ENCODE measurements at places on chromosomes 1 and 21.

DNA sequence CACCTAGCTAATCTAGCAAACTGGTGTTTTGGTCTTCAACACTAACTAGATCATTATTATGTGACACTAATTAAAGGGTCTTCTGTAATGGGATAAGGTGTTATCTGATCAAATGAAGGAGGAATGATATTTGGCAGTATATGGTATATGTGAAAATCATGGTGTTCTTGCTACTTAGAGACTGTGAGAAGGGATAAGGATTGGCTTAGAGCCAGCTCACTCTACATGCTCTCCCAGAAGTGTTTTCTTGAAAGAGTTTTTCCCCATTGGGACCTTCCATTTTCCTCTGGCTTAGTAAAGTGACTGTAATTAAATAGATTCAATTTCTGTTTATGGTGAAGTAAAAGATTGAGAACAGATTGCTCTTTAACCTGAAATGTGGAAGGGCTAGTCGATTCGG is 71.2 kb upstream of the RGL1 start:
- DNase-seq: no peak

- DNase-seq: peak; percentile 79
Measured at GRCh38 chr1:234893725-234894630, 234.7 kb downstream of the TOMM20 start.

DNA sequence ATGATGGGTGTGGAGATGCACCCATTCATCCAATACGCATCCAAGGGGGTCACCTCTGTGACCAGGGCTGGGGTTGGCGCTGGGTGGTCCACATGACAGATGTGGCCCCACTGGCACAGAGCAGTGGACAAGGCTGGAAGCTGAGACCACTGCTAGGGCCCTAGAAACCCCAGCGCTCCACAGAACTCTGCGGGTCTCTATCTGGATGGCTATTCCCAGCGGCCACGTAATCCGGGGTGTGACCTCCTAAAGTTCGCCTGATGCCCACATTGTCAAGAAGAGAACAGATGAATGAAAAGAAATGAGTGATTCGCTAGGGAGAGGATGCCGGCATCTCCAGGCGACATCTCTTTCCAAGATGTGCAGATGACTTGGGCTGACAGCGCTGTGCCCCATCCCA is 55.2 kb downstream of the PRDM15 start:
- DNase-seq: no peak

GRCh38 chr1:62530516-62531154 is 66.7 kb upstream of the ANGPTL3 start:
- no peak for DNase-seq

GRCh38 chr1:43842175-43842498 is 91.5 kb upstream of the ARTN start:
- DNase-seq: no peak

DNA sequence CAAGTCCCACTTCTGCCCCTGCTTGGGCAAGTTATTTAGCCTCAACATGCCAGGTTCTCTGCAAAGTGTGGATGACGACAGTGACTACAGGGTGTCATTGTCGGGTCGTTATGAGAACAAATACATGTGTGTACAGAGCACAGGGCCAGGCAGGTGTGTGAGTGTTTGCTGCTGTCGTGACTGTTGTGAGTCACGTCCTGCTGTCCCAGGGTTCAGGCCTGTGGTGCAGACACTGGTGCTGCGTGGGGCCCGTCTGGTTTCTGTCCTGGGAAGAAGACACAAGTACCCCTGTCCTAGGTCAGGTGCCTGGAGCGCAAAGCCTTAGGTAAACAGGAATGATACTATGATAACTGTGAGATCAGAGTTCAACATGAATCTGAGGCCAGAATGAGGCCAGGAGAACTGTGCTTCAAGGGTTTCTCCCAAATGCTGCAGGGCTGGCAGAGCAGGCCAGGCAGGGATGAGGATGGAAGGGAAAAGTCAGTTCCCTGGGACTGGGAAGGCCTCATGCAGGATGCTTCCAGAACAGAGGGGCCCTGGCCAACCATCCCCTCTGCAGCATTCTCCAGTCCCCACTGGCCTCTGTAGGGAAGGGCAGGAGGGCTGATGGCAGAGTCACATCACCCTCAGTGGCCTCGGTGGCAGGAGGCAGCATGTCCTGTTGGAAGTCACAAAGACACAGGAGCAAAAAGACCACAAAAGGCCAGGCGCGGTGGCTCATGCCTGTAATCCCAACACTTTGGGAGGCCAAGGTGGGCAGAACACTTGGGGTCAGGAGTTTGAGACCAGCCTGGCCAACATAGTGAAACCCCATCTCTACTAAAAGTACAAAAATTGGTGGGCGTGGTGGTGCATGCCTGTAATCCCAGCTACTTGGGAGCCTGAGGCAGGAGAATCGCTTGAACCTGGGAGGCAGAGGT is 15.7 kb downstream of the GPR157 start:
- no peak for DNase-seq

DNA sequence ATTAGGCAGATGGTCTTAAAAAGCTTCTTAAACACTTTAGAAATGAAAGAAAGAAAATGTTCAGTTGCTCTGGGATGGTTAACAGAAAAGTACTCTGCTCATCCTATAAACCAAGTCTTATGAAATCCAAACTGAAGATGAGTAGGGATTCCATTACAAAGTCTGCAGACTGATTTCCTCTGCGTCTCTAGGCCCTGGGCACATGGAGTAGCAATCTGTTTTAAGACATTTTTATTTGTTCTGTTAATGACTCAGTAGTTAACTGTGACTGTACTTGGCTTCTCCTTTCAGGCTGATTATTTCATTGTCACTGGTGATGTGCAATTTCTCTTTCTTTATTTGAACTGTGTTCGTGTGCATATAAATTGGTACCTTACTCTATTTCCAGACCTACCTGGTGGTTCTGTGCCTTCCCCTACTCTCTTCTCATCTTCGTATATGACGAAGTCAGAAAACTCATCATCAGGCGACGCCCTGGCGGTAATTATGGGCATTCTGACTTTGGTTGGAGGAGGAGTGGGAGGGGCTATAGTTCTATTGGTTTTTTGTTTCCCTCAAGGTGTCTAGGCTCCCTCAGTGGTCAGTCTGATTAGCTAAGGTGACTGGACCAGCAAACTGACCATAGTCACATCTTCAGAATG is 30.6 kb downstream of the ATP1A1 start:
- DNase-seq: no peak

- no peak for DNase-seq
Measured at GRCh38 chr1:5725406-5725805, 266.8 kb downstream of the NPHP4 start.

- no peak for DNase-seq
Measured at GRCh38 chr1:72224506-72224905, 57.8 kb downstream of the NEGR1 start.

GRCh38 chr21:26116456-26117011 is 54.0 kb downstream of the APP start:
- no peak for DNase-seq

- DNase-seq: no peak
Measured at GRCh38 chr1:31651766-31652165, 7.1 kb upstream of the PEF1 start.

GRCh38 chr1:202968895-202969295 is 1.8 kb upstream of the CYB5R1 start:
- peak; percentile 36 for DNase-seq

- no peak for DNase-seq
Measured at GRCh38 chr1:5845376-5845775, 146.8 kb downstream of the NPHP4 start.

- DNase-seq: no peak
Measured at GRCh38 chr21:44027607-44028286, 15.6 kb downstream of the TRAPPC10 start.

DNA sequence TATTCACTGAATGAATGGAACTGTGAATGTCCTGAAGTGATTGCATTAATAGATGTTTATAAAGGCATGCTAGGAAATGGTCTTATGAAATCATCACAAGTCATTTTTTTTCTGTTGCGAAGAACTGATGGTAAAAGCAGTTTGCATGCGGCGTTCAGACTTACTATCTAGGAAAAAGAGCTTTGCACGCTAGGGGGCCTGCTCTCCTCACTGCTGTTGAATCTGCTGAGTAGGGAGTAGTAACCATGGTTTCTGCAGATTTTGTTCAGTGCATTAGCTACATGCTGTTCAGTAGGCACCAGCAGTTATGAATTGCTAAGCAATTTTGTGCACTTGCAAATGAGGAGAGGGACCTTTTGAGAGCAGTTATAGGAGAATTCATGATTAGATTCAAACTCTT is 57.9 kb downstream of the CENPF start:
- DNase-seq: peak; percentile 14

DNA sequence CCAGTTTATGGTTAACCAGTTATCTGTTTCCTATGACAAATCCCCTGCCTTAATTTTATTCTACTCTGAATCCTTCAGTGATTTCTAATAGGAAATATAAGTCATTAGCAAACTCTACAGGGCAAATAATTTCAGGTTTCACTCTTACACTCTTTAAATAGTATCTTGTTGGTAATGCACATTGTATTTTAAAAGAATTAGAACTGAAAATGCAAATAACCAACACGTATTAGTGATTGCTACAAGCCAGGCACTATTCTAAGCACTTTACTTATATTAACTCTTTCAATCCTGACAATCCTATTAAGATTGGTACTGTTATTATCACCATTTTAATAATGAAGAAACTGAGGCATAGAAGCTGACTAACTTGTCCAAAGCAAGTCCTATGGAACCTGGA is 48.3 kb upstream of the LHX8 start:
- DNase-seq: no peak

- no peak for DNase-seq
Measured at GRCh38 chr1:156246241-156246780, 1.5 kb downstream of the PAQR6 start.

- DNase-seq: no peak
Measured at GRCh38 chr1:184068354-184068753, 16.8 kb downstream of the TSEN15 start.

DNA sequence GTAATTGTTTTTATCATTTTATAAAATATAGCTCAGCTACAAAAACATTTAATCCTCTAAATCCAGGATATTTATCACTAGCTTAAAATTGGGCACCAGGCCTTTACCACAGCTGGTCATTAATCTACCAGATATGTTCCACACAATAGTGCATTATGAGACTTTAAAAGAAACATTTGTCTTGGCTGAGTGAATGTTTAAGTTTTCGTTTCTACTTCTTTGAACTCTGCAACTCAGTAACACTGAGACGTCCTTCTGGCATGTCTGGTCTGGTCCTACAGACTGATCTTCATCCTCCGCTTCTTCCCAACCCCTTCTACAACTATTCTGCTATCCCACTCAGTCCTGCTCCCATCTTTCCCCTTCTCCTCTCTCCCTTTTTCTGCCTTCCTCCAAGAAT is 296.2 kb downstream of the NEGR1 start:
- no peak for DNase-seq

GRCh38 chr1:25861316-25862286 is 2.3 kb upstream of the AUNIP start:
- no peak for DNase-seq

DNA sequence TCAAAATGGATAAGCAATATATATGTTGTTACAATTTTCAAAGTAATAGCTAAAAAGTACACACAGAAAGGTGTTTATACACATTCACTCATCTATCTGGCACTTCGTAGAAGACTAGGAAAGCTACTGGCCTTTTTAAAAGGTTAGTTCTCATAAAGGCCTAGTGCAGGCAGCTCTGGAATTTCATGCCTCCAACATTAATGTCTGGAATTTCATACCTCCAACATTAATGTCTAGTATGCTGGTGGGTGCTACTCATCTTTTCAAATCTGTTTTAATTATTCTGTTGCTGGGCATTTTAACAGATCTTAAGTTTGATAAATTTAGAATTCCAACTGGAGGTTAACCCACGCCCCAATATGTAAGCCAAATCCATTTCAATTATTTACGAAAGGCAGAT is 124.2 kb downstream of the AKT3 start:
- no peak for DNase-seq

DNA sequence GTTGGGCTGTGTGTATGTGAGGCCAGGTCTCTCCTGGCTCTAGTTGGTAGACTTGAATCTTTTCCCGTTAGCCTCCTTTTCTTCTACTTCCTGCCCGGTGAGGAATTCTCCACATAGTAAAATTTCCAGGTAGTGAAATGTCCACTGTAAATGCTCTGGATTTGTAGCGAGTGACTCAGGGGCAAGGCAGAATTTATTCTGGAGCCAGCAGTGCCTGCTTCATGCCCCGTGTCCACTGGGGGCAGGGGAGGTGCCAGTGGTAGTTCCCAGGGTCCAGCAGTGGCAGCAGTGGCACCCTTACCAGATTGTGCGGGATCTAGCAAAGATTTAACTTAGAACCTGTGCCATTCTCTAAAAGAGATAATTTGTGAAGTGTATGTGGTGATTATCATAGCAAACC is 74.5 kb upstream of the USP24 start:
- DNase-seq: no peak

- no peak for DNase-seq
Measured at GRCh38 chr1:207918011-207918410, 7.1 kb upstream of the CD34 start.

- no peak for DNase-seq
Measured at GRCh38 chr1:206957639-206958038, 11.4 kb upstream of the PIGR start.

- peak; percentile 4 for DNase-seq
Measured at GRCh38 chr1:41649396-41650027, 165.0 kb upstream of the EDN2 start.

DNA sequence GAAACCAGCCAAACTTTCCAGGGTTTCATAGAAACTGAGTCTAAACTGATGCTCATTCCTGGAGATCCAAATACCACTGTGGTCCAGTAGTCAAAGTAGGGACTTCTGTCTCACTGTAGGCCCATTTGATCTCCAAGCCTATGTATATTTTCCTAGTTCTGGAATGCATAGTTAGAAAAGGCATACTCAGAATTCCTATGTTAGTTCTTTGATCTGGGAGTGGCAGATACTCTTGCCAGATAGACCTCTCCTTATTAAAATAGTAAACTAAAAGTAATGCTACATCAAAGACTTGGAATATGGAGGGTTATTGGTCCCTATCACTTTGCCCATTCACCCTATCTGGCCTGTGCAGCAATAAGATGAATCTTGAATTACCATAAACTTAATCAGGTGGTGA is 10.4 kb upstream of the SGIP1 start:
- DNase-seq: no peak

- no peak for DNase-seq
Measured at GRCh38 chr21:45838634-45839033, 142.9 kb upstream of the COL6A1 start.

DNA sequence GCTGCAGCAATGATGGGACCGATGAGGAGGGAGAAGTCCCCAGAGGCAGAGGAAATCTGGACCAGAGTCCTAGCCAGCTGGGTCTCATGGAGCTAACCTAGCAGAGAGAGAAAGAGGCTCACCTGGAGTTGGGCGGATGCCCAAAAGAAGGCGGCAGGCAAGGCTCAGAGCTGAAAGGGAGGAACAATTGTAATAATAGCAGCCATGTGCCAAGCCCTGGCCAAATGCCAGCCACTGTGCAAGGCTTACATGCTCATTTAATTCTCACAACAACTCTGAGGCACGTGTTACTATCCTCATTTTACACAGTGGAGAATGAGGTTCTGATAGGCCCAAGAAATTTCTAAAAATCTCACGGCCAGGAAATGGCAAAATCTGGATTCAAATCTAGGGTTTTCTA is 50.0 kb upstream of the ZNF648 start:
- DNase-seq: no peak

DNA sequence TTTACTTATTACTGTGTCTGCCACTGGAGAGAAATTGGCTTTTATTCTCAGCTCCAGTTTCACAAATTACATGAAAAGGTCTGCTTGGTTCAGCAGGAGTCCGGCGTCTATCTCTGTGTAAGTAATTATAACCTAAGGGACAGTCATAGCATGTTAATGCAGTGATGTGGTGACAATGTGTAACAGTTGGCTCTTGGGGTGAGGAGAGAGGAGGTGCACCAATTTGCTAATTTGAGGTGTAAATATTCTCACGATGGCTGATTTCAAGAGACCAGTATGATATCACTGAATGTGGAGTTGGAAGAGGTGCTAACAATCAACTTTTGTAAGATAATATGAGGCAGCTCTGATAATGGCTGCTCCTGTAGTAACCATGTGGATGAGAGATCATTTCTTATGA is 86.1 kb downstream of the CTH start:
- no peak for DNase-seq
